ENCODE measurements at places on chromosomes 2 and 18.

GRCh38 chr18:38115201-38115600 lies 549.6 kb upstream of the CELF4 start:
- peak; percentile 34 for DNase-seq

GRCh38 chr2:118250463-118250862 lies 162.2 kb downstream of the INSIG2 start:
- DNase-seq, result peak; percentile 40

DNA sequence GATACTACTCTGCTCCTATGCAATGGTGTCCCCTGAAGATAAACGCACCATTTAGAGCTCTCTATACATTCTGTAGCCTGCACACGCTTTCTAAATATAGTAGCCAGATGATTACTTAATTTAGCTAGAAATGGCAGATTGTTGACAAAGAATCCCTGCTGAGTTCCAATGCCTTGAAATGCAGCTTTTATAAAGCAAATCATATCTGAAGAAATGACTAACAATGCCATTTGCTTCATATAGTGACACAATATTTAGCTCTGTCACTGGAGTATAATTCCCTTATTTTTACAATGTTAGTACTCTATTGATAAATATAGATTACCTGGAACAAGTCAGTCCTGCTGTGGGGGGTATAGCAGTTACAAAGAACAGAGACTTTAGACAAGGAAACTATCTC lies 166.2 kb downstream of the CDCA7 start:
- no peak for DNase-seq

- DNase-seq, result no peak
Observed at GRCh38 chr18:75066021-75066880, 142.7 kb downstream of the PTGR3 start.

- no peak for DNase-seq
Observed at GRCh38 chr2:199590321-199591203, 132.8 kb upstream of the SATB2 start.

DNA sequence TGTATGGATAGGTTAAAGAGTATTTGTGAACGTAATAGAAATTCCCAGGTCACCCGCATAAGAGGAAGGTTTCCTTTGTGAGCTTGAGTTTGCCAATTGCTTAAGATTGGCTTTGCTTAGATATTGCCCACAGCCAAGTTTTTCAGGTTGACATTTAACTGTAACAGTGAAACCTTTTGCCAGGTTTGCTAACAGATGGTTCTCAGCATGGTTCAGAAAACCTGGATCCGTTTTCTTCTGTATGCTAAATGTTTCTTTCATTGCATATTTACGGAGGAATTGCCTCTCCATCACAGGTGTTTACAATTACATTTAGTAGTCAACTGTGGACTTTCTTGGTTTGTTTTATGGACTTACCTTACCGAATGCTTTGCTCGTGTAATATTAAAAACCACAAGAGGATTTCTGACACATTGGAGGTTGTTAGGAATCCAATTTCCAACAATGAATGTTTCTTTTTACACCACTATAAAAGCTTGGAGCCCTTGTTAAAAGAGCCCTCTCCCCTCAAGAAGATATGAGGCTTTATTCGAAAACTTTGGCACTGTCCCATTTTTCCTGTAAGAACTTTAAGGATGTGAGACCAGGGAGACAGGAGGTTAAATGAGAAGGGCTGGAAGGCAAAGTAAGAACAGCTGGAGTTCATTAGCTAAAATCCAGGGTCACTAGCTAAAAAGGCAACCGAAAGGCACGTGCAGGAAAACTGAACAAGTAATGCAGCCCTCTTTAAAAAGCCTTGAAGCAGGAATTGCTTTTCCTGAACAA lies 7.8 kb downstream of the CDK15 start:
- DNase-seq, result no peak

- no peak for DNase-seq
Observed at GRCh38 chr2:8243748-8244400, 438.0 kb upstream of the ID2 start.

- DNase-seq, result no peak
Observed at GRCh38 chr2:138221358-138221757, 257.1 kb downstream of the HNMT start.

- peak; percentile 78 for DNase-seq
Observed at GRCh38 chr2:135245071-135245470, 193.0 kb downstream of the RAB3GAP1 start.

Data from kidney tubule cell (primary cell).